Uterus (tissue), 4 donors: ENCODE measurements at places on chromosomes 13 and 19. TPM values are rescaled to one million over a fixed set of nuclear protein-coding genes. Genes with fewer than 3 reads are reported as not detected.
A peak's percentile ranks its signal among the peaks of the same experiment; 100 is the strongest.

Gene SERPINE3
- total RNA-seq, result not detected

Gene PSG4
- not detected for total RNA-seq

Gene COL4A2
- 366 TPM for total RNA-seq

Gene GJA3
- total RNA-seq, result not detected

Gene IFI30
- total RNA-seq, result 15.3 TPM

Gene KLK15
- not detected for total RNA-seq

Gene ZNF492
- 0.51 TPM for total RNA-seq

Gene ERICH4
- not detected for total RNA-seq

Gene SPRYD7
- 0.59 TPM for total RNA-seq

Gene GPR4
- 5.6 TPM for total RNA-seq

Gene DOCK9
- total RNA-seq, result 197 TPM

GRCh38 chr13:93975242-93975641 is 504.2 kb downstream of the DCT start:
- no peak for DNase-seq

DNA sequence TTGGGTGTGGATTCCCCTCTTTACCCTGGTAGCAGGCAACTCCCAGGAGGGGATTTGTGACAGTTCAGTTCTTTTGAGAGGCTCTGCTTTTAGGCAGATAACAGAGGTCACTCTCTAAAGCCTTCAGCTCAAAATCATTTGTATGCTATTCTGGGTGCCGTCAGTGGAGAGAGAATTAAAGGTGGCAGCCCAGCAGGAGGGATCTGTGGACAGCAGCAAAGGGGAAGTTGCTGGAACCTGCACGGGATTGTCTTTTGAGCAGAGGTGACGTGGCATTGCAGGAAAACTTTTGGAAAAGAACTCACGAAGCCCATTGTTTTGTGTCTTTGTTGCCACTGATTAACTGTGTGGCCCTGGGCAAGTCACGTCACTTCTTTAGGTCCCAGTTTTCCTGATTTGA is 62.4 kb upstream of the C1QTNF9 start:
- DNase-seq, result no peak

DNA sequence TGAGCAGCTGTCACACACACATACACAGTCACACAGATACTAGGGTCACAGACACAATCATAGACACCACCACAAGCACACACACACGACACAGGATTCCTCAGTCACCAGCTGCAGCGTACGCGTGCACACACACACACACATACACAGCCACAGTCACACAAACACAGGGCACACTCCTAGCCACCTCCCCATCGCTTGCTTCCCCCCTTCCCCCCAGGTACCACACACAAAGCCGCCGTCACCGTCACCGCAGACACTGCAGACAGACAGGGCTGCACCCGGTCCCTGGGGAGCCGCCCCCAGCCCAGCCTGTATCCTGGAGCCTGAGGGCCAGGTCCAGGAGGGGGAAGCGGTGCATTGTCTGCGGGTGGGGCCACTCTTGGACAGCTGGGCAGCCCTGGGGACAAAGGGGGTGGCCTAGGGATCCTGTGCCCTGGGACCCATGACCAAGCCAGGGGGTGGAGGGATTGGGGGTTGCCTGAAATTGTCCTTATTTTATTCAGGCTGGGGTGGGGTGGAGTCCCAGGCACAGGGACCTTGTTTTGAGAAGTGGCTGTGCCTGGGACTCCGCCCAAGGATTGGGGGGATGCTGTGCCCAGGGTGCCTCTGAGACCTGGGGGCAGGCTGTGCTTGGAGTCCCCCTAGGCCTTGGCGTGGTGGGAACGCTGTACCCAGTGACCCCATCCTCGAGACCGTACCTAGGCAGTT is 957 bp downstream of the NUMBL start:
- DNase-seq, result no peak

GRCh38 chr13:78020861-78021260 is 102.2 kb upstream of the EDNRB start:
- DNase-seq, result no peak

DNA sequence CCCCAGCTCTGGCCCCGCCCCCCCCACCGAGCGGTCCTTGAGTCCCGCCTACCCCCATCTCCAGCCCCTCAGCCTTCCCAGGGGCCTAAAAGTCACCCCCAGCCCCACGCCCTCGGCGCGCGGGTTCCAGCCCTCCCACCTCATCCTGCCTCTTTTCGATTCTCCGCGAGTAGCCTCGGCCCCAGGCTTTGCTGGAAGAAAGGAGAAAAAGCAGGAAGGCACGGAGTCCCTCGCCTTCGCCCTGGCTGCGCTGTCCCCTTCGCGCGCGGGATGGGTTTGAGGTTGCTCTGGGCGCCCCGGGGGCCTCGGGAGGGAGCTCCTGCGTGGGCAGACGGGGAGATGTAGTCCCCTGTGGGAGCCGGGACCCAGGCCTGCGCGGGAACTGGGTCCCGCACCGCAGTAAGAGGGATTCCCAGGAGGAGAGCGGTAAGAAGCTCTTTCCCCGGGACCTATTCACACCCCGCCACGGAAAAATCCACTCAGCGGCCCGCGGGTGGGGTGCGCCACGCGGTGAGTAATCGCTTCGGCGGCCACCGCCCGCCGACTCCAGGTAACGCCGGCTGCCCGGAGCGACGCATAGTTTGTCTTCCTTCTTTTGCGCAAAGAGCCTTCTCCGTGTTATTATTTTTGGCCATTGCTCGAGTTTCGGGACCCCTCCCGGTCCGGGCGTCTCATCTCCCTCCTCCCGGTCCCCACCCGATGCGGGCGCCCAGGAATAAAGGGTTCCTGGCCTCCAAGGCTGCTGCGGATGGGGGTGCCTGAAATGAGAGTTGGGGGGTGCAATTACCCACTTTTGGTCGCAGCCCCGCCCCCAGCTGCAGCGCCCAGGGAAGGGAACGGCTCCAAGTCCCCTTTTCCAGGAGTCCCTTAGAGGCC is 865 bp upstream of the CRLF1 start:
- DNase-seq, result no peak

GRCh38 chr19:4277191-4277696 is 1.8 kb upstream of the SHD start:
- DNase-seq, result no peak

GRCh38 chr19:1063030-1063908 is 3.7 kb upstream of the ARHGAP45 start:
- DNase-seq, result no peak

DNA sequence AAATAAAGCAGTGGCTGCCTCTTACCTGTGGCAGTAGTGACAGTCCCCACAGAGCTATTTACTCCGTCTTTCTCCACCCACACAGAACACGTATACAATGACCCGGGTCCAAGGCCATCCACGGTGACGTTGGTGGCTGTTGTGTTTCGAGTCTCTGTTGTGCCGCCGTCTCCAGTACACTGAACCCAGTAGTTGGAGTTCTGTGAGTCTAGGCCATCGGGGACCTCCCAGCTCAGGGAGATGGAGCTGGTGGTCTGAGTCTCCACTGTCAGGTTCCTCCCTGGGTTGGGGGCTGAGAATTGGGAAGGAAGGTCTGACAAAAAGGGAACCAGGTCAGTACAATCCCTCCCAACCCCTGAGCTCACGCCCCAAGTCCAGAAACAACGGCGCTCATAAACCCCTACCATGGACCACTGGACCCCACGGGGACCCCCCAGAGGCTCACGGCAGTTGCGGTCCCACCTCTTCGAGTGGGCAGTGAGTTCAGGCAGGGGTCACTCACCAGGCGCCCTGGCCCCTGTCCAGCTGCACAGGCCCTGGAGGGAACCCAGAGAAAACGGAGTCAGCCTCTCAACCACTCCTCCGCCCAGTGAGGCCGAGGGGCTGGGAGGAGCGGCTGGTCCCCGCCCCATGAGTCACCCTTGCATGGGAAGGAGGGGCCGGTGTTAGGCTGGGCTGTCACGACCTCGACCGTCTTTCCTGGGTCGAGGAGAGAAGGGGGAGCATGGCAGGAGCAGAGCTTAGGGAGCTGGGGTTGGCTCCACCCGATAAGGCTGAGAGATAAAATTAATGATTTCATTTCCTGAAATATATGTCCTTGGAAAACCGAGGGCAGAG is 2.4 kb downstream of the PTPRH start:
- DNase-seq, result peak; percentile 82
